ENCODE measurements at places on chromosomes 2 and 18. TPM values are rescaled to one million over a fixed set of nuclear protein-coding genes. Genes with fewer than 3 reads are reported as not detected.

THAP4 gene
- total RNA-seq, result 28.4 TPM

TRPM8 gene
- not detected for total RNA-seq

SPATA3 gene
- total RNA-seq, result not detected

ITGB6 gene
- not detected for total RNA-seq

CCDC141 gene
- 26.8 TPM for total RNA-seq

CNOT9 gene
- 64.0 TPM for total RNA-seq

RAB17 gene
- total RNA-seq, result not detected

TEX44 gene
- total RNA-seq, result not detected

IDH1 gene
- total RNA-seq, result 20.8 TPM

IL1RN gene
- not detected for total RNA-seq

SLC38A11 gene
- 0.74 TPM for total RNA-seq

SLC14A1 gene
- total RNA-seq, result 4.1 TPM

PROKR1 gene
- total RNA-seq, result not detected

TXNDC2 gene
- total RNA-seq, result not detected

RASGRP3 gene
- 3.7 TPM for total RNA-seq

FEV gene
- not detected for total RNA-seq

XDH gene
- total RNA-seq, result not detected

DUSP28 gene
- total RNA-seq, result 24.0 TPM

ALPP gene
- total RNA-seq, result not detected

G6PC2 gene
- total RNA-seq, result not detected

NT5C1B gene
- not detected for total RNA-seq

UGT1A3 gene
- not detected for total RNA-seq

C2orf80 gene
- total RNA-seq, result not detected

MATN3 gene
- not detected for total RNA-seq

HES6 gene
- 2.0 TPM for total RNA-seq

PDE1A gene
- not detected for total RNA-seq

MEX3C gene
- total RNA-seq, result 57.6 TPM

SH2D6 gene
- total RNA-seq, result 1.3 TPM

NRP2 gene
- total RNA-seq, result 0.82 TPM

ANTXR1 gene
- 0.14 TPM for total RNA-seq

DYNAP gene
- not detected for total RNA-seq
